ENCODE measurements at places on chromosomes 12 and 14.

GRCh38 chr12:131250028-131250950 lies 296.6 kb downstream of the ADGRD1 start:
- DNase-seq: no peak

DNA sequence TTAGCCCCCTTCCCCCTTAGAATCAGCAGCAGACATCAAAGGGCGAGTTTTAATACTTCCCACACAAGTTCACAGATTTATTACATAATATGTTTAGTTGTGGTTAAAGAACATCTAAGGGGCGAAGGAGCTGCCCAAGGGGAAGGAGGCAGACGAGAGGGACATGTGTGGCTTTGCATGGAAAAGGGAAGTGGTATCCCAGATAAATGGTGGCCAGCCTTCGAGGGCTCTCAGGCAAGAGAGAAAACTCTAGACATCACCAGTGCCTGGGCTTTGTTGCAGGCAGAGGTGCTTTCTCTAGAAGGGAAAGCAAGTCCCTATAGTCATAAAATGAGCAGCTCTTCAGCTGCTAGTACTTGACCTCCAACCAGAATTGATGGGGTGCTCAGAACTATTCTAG lies 121.2 kb downstream of the CACNA1C start:
- DNase-seq: no peak

DNA sequence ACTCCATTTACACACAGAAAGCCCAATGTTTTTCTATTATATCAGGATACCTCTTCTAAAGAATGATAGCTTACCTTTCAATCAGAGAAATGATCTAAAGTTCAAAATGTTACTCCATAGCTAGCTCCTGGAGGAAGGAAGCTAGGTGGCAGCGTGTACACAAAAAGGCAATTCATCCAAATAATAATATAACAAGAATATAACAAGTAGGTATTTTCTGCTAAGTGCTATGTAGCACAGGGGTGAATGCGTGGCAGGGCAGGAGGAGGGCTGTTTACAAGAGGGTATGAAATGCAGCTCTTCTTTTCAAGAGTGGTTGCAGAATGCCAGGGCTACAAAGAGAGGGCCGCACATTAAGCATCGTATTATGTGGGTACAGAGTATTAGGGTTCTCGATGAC lies 663 bp upstream of the SNAPC1 start:
- DNase-seq: no peak

GRCh38 chr14:103544388-103545218 lies 15.6 kb downstream of the TRMT61A start:
- no peak for DNase-seq

DNA sequence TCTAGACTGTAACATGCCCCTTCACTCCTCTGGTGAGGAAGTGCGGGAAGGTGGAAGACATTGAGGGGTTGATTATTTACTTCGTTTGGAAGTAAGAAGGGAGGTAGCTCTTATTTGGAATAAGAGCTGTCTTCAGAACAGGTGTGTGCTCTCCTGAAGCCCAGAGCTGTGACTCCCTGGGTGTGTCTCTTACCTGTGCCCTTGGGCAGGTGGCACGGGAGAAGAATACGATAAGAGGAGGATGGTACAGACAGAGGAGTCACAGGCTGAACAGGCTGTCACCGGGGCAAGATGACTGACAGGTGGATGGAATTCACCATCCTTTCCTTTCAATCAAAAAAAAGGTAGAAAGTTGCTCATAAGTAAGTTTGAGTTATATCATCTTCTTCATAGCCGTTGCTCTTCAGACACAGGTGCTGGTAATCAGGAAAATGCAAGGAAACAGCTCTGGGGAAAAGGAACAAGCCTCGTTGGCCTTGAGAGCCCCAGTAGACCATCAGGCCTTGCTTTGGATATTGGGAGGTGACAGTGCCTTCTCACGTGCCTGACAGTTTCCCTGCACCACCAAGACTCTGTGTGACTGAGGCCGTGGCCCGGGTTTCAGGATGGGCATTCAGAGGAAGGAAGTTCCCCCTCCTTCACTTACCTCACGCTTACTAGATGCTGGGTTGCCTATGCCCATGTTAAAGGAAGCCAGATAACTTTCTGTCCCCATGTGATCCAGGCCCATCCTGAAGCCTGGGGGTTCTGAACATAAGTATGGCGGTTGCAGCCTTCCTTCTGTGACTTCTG lies 120.4 kb downstream of the ETV6 start:
- no peak for DNase-seq

- no peak for DNase-seq
Measured at GRCh38 chr14:25400607-25401206, 350.8 kb upstream of the STXBP6 start.

GRCh38 chr12:71691504-71692129 lies 5.7 kb downstream of the TMEM19 start:
- no peak for DNase-seq

Measured in activated CD4-positive, CD25-positive, alpha-beta regulatory T cell (primary cell).